CD4-positive, alpha-beta T cell treated with Interleukin-12 subunit alpha and Interleukin-12 subunit beta, for 1 hour (primary cell): ENCODE measurements at places on chromosomes 1 and 21.

GRCh38 chr1:41830726-41831125 lies 88.0 kb downstream of the HIVEP3 start:
- DNase-seq, result no peak

- DNase-seq, result no peak
Observed at GRCh38 chr1:59016390-59016789, 232.5 kb upstream of the JUN start.

GRCh38 chr21:18318156-18318555 lies 73.5 kb downstream of the CHODL start:
- no peak for DNase-seq

GRCh38 chr1:176838276-176838995 lies 326.1 kb downstream of the ASTN1 start:
- no peak for DNase-seq

GRCh38 chr21:45211661-45212060 lies 76.0 kb downstream of the POFUT2 start:
- DNase-seq, result no peak

DNA sequence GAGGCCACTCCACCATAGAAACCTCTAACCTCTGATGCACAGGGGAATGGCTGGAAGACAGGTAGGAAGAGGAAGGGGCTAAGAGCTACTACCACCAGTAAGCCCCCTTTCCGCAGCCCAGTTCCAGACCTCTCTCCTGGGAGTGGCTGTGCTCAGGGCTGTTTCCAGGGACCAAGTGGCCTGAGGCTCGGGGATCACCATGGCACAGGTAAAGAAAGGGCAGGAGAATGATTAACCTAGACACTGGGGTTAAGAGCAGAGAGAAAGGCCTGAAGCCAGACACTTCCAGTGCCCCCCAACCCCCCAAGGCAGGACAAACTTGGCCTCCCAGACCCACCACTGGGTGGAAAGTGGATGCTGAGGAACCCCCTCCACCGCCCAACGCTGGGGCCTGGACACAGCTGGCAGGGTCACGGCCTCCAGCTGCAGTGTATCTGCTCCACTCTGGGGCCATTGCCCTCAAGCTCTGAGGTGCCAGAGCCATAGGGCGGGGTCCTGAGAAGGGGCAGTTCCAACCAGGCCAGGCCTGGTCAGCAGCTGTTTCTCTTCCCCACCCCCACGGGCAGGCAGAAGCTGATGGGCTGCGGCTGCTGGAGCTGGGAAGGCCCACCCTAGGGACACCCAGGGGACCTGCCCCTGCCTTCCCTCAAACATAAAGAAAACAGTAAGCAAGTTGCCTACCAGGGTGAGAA lies 2.6 kb downstream of the TAGLN2 start:
- no peak for DNase-seq
